Left forelimb (tissue), 1 donor: ENCODE measurements at places on chromosomes 16 and 17.

DNA sequence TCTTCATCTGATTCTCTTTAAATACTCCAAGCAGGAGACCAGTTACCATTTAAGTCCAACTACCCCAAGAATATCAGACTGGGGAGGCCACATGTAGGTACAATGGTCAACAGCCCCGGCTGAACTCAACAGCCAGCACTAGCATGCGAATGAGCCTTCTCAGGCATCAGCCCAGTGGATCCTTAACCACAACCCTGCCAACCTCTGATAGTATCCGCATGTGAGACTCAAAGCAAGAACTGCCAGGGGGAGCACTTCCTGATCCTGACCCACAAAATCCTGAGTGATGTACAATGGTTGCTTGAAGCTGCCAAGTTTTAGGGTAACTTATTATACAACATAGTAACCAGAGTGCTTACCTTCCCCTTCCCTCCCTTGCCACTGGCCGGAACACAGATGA, 4.0 kb downstream of the PYY start:
- DNase-seq, result peak; percentile 53

- DNase-seq, result no peak
Observed at GRCh38 chr16:19486750-19487325, 35.1 kb downstream of the GDE1 start.

- no peak for DNase-seq
Observed at GRCh38 chr17:20091174-20092029, 82.2 kb downstream of the SPECC1 start.

GRCh38 chr17:79613195-79613772, 2.4 kb upstream of the RBFOX3 start:
- no peak for DNase-seq

DNA sequence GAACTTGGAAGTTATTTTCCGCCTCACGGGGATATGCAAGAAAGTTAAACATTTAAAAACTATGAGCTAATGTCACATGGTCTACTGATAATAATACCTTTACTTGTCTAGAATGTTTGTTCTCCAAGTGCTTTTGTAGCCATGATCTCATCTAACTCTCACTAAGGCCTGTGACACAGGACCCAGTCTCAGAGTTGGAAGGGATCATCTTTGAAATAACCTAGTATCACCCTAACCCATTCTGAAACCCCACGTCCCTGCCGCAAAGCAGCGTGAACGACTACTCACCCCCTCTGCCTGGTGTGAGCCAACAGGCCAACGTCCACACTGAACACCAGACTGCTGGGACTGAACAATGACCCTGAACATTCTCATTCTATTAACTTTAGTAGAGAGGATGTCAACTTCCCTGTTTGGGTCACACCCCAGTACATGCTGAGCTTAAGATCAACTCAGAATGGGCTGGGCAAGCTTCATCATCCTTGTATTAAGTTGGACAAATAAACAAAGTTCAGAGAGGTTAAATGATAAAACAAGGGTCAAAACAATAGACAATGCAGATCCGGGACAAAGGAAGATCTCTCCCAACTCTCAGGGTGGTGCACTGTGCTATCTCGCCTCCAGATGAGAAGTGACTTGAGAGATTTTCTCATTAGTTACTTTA, 54.8 kb upstream of the BCAR1 start:
- no peak for DNase-seq

GRCh38 chr17:77666462-77666861, 292.0 kb upstream of the TNRC6C start:
- DNase-seq, result no peak

- no peak for DNase-seq
Observed at GRCh38 chr17:62895320-62896301, 70.4 kb upstream of the TANC2 start.

- DNase-seq, result no peak
Observed at GRCh38 chr16:22375963-22376640, 1.7 kb upstream of the CDR2 start.

DNA sequence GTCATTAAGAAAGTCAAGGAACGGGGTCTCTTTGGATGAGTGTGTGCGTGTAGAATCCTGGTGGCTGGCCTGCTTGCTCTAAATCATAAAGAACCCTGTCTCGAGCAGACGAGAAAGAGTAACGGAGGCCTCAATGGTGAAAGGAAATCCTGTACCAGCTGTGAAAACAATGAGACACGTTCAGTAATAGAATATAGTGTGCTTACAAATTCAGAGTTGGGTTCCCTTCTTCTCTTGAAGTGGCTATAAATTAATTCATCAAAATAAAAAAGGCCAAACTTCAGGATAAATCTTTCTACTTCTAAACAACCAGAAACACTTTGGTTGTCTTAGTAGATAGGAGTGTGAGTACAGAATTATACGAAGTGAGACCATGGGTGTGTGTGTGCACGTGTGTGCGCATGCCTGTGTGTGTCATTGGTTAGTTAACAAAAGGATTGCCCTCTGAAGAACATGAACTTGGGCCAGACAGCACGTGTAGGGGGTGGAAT, 48.5 kb downstream of the WWOX start:
- no peak for DNase-seq

DNA sequence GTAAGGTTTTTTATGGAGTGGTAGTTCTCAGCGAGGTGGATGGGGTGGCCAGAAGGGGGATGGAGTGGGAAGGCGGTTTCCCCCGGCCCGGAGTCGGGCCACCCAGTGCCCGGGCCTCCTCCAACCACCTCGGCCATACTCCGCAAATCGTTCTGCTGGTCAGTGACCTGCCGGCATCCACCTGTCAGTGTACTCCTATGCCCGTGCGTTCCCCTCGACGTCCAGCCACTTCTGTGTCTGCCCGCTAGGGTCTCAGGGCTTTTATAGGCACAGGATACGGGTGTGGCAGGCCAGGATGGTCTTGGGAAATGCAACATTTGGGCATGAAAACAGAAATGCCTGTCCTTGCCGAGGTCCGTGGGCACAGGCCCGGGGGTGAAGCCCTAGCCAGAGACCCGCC, 19.3 kb upstream of the ASGR2 start:
- no peak for DNase-seq

DNA sequence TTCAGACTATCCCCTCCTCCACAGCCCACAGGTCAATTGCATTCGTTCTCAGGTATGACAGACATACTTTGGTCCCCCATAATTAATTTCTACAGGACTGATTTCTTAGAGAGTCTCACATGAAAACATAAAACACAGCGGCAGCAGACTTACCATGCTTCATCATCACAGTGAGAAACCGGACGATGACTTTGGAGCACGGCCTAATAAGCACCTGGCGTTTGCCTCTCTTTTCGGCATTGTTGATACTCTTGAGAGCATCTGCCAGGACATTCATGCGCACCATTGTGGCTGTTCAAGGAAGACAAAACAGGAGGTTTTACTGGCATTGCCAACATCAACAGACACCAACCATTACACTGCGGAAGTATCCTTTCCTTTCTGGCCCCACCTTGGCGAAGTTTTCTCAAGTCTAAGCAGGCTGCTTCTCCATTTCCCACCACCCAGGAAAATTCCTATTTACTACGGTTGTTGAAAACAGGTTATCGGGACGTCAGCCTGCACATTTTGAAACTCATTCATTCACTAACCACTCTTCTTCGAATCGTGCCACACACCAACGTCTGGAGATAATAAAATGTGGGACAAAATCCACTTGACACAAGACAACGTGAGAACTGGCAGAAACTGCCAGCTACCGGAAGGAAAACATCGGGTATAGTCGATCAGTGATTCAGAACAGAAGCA, 1.2 kb downstream of the RPS15A start:
- no peak for DNase-seq

- DNase-seq, result no peak
Observed at GRCh38 chr16:85284141-85284817, 172.0 kb upstream of the CIBAR2 start.

DNA sequence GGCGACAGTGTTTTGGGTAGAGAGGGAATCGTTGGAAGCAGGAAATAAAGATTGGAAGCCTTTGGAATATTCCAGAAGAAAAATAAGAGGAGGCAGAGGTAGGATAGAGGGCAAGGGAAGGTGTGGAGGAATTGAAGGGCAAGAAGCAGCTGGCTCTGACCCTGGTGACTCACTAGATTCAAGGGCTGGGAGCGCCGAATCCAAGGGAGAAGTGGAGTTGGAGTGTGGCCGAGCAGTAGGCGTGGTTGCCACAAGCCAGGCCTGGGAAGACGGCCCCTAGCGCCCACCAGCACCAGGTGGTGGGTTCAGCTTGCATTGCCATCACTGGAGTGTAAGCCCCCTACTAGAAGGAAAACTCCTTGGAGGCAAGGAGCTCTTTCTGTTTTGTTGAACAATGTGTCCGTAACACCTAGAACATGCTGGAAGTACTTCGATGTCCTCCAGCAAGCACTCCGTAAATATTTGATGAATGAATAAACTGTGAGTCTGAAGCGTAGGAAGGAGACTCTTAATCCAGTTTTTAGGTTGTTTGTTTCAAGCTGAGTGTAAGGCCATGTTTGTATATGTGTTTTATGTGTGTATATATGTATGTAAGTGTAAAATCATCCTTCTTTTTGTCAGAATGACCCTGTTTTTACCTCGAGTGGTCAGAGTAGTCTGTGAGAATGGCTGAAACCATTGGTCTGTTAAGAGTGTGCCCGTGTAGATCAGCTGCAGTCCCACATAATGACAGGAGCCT, 139.5 kb downstream of the CMIP start:
- DNase-seq, result no peak

DNA sequence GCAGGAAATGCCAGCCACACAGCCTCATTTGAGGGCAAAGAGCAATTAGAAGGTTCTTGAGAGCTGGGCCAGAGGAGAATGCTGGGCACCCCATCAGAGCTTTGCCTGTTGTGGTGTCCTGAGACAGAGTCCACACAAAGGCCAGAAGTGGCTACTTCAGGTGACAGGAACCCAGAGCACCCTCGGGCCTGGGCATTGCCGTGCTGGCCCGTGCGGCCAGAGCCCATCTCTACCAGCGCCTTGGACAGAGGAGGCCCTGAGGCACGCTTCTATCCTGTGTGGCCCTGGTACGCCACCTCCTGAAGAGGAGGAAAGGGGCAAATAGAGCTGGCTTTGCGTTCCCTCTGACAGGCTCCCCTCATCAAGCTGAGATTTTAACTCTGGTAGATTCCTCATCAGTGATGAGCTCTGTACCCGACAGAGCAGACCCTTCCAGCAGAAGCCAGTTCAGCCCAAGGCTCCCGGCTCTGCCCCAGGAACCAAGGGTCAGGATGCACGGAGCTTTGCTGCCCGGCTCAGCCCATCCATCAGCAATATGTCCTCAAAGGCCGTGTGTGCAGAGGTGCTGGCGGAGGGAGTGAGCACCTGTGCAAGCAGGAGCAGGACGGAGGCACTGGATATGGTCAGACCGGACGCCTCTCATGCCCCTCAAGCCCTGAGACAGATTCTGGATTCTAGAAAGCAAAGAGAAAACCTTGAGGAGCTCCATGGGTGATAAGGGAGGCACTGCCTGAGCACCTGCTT, 3.4 kb upstream of the RASD1 start:
- DNase-seq, result no peak

GRCh38 chr16:11589198-11589550, 2.5 kb upstream of the LITAF start:
- DNase-seq, result no peak

DNA sequence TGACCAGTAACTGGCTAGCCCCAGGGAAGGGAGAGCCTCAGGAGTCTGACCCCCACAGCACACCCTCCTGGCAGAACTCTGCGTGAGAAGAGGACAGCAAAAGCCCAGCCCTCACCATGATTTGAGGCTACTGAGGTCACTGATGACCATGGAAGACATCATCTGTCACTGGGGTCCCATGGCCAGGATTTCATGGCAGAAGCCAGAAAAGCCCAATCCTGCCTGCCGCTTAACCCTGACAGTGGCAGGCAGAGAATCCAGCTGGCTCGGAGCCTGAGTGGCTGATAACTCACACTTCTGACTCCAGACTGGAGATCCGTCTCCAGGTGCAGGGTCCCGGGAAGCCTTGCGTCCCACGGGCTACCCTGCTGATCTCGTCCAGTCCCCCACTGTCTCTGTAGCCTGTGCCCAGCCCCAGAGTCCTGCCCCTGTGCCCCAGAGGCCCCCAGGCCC, 17.5 kb downstream of the GRIN2C start:
- no peak for DNase-seq

DNA sequence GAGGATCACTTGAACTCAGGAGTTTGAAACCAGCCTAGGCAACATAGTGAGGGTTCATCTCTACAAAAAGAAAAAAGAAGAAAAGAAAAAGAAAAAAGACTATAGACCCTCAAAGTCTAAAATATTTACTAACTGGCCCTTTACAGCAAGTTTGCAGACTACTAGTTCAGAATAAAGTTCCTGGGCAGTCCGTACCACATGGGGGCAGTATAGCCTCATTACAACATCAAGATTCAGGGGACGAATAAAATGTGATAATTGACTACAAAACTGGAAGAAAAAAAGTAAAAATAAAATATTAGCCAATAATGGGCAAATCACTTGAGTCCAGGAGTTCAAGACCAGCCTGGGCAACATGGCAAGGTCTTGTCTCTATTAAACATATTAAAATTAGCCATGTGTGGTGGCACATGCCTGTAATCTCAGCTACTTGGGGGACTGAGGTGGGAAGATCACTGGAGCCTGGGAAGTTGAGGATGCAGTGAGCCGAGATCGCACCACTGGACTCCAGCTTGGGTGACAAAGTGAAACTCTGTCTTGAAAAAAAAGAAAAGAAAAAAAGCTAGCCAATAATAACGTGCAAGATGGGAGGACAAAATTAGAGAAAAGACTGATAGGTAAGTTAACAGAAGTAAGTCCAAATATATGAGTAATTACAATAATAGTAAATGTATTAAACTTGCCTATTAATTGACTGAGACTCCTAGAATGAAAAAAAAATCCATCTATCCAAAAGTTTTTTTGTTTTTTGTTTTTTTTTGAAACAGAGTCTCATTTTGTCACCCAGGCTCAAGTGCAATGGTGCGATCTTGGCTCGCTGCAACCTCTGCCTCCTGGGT, 129.4 kb upstream of the SEC14L1 start:
- DNase-seq, result no peak

DNA sequence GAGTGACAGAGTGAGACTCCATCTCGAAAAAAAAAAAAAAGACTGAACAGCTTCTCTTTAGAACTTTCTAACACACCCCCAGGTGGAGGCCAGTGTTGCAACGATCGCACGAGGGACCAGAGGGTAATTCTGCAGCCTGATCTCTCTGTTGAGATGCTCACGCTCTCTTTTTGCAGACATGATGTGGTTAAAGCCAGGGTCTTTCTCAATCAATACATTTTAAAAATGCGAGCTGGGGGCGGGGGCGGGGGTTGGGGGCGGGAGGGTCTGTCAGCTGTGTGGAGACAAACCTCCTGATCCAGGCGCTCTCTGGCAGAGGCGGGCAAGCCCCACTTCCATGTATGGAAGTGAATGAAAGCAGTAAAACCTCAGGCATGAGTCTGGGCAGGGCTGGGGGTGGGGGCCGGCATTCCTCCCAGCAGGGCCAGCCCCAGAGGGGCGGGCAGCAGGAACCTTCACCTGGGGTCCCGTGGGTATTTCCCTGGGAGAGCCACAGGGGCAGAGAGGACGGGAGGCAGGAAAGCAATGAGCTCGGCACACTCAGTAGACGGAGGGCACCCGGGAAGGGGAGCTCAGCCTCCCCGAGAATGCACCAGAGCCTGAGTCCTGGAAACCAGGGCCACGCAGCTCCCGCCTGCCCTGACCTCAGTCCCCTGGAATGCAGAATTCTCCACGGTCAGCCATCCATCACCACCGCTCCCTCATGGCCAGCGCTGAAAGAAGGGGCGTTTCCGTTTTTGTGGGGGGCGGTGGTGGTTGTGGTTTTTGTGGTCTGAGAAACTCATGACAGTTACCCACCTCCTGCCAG, 28.0 kb downstream of the NXN start:
- DNase-seq, result no peak

- no peak for DNase-seq
Observed at GRCh38 chr17:67628580-67629013, 89.1 kb upstream of the NOL11 start.

GRCh38 chr16:85246973-85247372, 134.7 kb upstream of the CIBAR2 start:
- no peak for DNase-seq

- no peak for DNase-seq
Observed at GRCh38 chr17:17054636-17055035, 12.4 kb downstream of the MPRIP start.
